ENCODE measurements at places on chromosomes 4 and X.

GRCh38 chr4:181877329-181877848 lies 365.8 kb upstream of the TENM3 start:
- no peak for DNase-seq

GRCh38 chr4:70640192-70640591 lies 11.6 kb downstream of the ENAM start:
- no peak for DNase-seq

GRCh38 chr4:152849350-152849749 lies 69.6 kb downstream of the ARFIP1 start:
- no peak for DNase-seq

DNA sequence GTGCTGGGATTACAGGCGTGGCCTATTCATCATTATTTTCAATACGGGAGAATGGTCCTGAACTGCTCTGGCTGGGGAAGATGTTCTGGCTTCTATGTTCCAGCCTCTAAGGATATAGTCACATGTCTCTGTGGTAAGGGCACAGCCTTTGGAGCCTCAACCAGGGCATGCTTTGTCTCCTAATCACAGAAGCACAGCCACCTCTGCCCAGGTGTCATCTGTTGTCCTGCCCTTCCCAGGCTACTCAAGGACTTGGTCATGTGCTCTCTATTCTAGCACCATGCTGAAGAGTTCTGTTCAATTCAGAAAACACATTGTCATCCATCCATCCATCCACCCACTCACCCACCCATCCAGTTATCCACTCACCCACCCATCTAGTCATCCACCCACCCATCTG lies 29.5 kb downstream of the ASMTL start:
- DNase-seq = no peak

- no peak for DNase-seq
These were observed 13.9 kb downstream of the TNIP2 start for GRCh38 chr4:2742081-2742822.

DNA sequence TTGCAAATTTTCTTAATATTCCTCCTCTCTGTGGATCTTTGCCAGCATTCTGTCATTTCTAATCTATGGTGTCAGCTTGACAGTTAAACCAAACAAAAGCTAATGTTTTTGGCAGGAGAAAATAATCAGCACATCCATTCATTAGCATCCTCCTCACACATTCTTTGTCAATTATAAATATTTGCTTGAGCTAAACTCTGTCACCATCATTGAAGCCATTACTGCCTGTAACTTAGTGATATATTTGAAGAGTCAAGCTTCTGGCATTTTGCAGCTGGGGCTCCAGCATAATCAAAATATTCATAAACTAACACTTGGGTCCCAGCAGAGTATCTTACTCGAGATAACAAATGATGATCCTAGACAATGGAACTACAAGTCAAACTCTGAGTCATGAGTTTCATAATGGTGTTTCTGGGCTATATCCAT lies 126.1 kb downstream of the EIF4E start:
- DNase-seq = no peak

- DNase-seq = no peak
These were observed 292.9 kb downstream of the IL1RAPL1 start for GRCh38 chrX:28880136-28880535.

GRCh38 chr4:56286763-56287162 lies 100.5 kb downstream of the AASDH start:
- no peak for DNase-seq

GRCh38 chr4:90028460-90028859 lies 98.7 kb upstream of the CCSER1 start:
- no peak for DNase-seq

DNA sequence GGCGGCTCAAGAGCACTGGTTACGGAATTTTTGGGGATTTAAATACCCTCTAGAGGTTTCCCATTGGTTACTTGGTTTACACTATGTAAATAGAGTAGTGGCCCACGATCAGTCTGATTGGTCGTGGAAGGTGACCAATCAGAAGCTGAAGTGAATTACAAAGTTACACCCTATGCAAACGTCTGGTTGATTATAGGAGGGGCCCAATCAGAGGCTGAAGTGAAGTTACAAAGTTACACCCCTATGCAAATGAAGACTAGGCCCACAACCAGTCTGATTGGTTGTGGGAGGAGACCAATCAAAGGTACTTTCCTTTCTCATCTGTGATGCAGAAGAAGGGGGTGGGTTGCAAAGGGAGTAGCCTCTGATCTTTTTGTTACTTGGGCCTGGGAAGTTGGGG lies 45.1 kb upstream of the HSD17B10 start:
- no peak for DNase-seq

GRCh38 chr4:139011225-139011950 lies 4.2 kb upstream of the NOCT start:
- DNase-seq = no peak

- no peak for DNase-seq
These were observed 17.5 kb upstream of the GPRASP2 start for GRCh38 chrX:102694749-102695148.

- DNase-seq = no peak
These were observed 514 bp downstream of the FANCB start for GRCh38 chrX:14872355-14872754.

Measured in NCI-H2081 treated with DMSO at 0.1 percent for 48 hours (cell line).